ENCODE measurements at places on chromosomes 12 and 14. TPM values are rescaled to one million over a fixed set of nuclear protein-coding genes. Genes with fewer than 3 reads are reported as not detected.

CDC42BPB gene
- total RNA-seq, result 76.4 TPM

VWF gene
- 1,726 TPM for total RNA-seq

KRT80 gene
- 0.16 TPM for total RNA-seq

MUCL1 gene
- total RNA-seq, result not detected

SERPINA10 gene
- not detected for total RNA-seq

NABP2 gene
- 27.2 TPM for total RNA-seq

LHX5 gene
- not detected for total RNA-seq

NEUROD4 gene
- not detected for total RNA-seq

ZNF140 gene
- 27.0 TPM for total RNA-seq

ACSM4 gene
- not detected for total RNA-seq

DDX51 gene
- total RNA-seq, result 7.9 TPM

SERPINA6 gene
- not detected for total RNA-seq

TRPV4 gene
- total RNA-seq, result 1.9 TPM

ORAI1 gene
- 13.1 TPM for total RNA-seq

All from bladder microvascular endothelial cell (primary cell).